ENCODE measurements at places on chromosomes 7 and 10.

GRCh38 chr7:98472521-98472954, 71.6 kb upstream of the BAIAP2L1 start:
- DNase-seq: no peak

GRCh38 chr7:375901-376305, 85.9 kb downstream of the FOXL3 start:
- no peak for DNase-seq

DNA sequence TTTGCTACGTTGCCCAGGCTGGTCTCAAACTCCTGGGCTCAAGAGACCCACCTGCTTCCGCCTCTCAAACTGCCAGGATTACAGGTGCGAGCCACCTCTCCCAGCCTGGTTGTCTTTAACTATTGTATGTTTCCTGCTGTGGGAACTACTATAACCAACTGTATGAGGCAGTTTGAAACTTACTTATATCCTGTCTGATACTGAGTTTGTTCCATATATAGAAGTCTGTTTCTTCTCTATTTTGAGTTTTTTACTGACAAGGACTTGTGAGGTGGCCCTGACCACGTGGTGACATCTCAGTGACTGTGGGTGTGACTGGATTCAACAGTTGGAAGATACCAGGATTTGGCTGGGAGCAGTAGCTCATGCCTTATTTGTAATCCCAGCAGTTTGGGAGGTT, 14.2 kb downstream of the FBH1 start:
- peak; percentile 77 for DNase-seq

DNA sequence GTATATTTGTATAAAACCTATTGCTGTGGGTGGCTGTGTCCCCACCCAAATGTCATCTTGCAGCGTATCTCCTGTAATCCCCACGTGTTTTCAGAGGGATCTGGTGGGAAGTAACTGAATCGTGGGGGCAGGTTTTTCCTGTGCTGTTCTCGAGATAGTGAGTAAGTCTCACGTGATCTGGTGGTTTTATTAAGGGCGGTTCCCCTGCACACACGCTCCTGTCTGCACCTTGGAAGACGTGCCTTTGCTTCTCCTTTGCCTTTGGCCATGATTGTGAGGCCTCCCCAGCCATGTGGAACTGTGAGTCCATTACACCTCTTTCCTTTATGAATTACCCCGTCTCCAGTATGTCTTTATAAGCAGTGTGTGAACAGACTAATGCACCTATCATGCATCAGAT, 97.6 kb downstream of the DYNC2I1 start:
- no peak for DNase-seq

GRCh38 chr10:116120688-116121455, 152.1 kb downstream of the GFRA1 start:
- DNase-seq: no peak

- DNase-seq: peak; percentile 76
Observed at GRCh38 chr7:2299131-2299829, 15.0 kb downstream of the SNX8 start.

Data from GM06990 (cell line).